ENCODE measurements at places on chromosomes 4 and X.

- no peak for DNase-seq
These were observed 6.0 kb upstream of the CISD2 start for GRCh38 chr4:102862747-102863146.

GRCh38 chrX:38206542-38206941 lies 14.1 kb downstream of the SRPX start:
- no peak for DNase-seq

DNA sequence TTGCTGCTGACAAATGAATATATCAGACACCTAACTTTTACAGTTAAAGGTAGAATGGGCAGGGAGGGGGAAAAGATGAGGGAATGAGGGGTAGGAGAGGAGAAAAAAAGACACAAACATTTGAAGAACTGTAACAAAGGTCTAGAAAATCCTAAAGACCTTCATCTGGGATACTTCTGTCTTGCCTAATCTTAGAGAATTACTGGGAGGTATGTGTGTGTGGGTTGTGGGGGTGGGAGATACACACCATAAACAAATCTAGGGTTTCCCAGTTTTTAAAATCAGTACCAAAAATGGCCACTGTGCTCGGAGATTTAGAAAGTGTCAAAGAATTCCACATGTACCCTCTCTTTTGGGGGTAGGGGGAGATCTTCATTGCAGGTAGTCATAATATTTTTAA lies 166.7 kb downstream of the SH3KBP1 start:
- no peak for DNase-seq

- DNase-seq, result no peak
These were observed 243.0 kb upstream of the TRAM1L1 start for GRCh38 chr4:117328333-117328732.

DNA sequence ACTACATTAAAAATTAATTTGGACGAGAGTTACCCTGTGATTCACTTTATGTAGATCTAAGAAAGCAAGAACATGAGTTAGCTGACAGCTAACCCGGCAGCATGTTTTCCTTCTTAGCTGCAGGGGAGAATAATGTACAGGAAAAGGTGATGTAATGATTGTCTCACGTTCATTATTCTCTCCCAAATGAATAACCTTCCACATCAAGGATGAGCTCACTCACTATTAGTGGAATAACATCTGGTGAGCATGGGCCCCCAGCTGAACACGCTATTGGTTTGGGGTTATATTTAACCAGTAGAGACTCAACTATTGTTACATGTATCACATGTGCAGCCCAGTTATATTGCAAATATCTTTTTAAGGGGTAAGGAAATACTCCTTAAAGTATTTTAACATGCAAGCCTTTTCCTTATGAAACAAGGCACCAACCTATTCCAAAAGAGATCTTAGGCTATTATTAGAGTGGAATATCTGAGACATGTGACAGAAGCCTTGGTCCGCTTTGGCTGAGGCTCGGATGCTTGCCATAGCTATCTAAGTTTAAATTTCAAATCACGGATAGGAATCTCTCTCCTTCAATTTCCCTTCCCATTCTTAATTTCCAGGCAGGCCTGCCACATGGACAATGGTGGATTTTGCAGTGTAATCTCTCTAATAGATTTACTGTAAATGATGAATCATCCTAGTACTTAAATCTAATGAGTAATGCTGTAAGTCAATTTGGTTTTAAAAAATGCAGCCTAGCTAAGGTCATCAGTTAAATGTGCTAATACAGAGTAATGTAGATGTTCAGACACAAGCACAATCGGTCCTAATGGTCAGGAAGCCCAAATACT lies 99.0 kb upstream of the OTUD4 start:
- DNase-seq, result no peak

- no peak for DNase-seq
These were observed 11.8 kb downstream of the AMBN start for GRCh38 chr4:70603856-70604255.

GRCh38 chr4:119626420-119626819 lies 2.2 kb downstream of the PDE5A start:
- no peak for DNase-seq

- DNase-seq, result no peak
These were observed 155.2 kb upstream of the MSX1 start for GRCh38 chr4:4704267-4704666.

GRCh38 chr4:3348621-3349020 lies 55.8 kb downstream of the RGS12 start:
- DNase-seq, result no peak

- no peak for DNase-seq
These were observed 511.3 kb downstream of the TRIML1 start for GRCh38 chr4:188650516-188650915.

DNA sequence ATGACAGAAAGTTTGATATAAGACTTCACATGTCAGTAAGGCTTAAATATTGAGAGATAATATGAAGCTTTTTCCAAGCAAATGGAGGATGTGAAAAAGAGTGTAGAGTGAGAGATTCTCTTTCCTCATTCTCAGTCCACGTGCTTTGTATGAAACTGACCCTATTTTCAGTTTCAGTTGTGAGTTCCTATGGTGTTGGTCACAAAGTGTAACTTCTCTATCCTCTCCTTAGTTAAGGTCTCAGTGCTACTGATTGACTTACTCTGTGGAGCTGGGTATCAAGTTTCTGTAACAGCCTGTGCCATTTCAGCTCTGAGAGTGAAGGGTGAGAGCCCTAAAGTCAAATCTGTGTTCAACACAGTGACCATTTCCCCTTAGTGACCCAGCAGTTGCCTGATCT lies 277.2 kb downstream of the EPHA5 start:
- no peak for DNase-seq

DNA sequence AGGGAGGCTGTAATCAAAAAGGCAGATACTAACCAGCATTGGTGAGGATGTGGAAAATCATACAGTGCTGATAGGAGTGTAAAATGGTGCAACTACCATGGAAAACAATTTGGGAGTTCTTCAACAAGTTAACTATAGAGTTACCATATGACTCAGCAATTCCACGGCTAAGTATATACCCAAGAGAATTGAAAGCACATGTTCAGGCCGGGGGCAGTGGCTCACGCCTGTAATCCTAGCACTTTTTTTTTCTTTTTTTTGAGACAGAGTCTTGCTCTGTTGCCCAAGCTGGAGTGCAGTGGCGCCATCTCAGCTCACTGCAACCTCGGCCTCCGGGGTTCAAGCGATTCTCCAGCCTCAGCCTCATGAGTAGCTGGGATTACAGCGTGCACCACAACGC lies 15.0 kb upstream of the CD99L2 start:
- DNase-seq, result no peak

GRCh38 chr4:151158979-151159378 lies 59.6 kb downstream of the RPS3A start:
- no peak for DNase-seq

Data from stimulated activated CD4-positive, alpha-beta T cell treated with anti-CD3 and anti-CD28 coated beads, Interleukin-12 subunit alpha, Interleukin-12 subunit beta, amount 100 ng/mL, for 48 hours (primary cell).